ENCODE measurements at places on chromosomes 2 and 18.

GRCh38 chr2:43131051-43131889 is 95.1 kb downstream of the ZFP36L2 start:
- DNase-seq, result peak; percentile 89

- no peak for DNase-seq
Measured at GRCh38 chr2:233531955-233532354, 34.6 kb downstream of the USP40 start.

- peak; percentile 12 for DNase-seq
Measured at GRCh38 chr18:58362829-58363271, 266.0 kb downstream of the ALPK2 start.

DNA sequence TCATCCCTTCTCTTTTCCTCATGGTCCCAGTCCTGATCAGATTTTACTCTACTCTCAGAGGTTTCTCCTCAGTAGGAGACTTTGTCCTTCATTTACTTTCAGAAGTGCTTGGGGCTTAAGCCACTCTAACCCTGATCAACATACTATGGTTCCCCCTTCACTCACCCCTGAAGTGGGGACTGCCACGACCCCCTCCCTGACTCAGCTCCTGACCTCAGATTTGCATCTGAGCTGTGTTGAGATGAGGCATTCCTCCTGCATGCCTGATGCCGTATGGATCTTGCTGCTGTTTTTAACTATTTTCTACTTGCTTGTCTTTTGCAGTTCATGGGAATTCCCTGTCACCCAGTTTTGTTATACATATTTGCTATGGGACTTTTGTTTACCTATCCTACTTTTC is 306.7 kb upstream of the CHST9 start:
- DNase-seq, result no peak

- DNase-seq, result peak; percentile 41
Measured at GRCh38 chr2:231707625-231707926, 749 bp upstream of the PTMA start.

DNA sequence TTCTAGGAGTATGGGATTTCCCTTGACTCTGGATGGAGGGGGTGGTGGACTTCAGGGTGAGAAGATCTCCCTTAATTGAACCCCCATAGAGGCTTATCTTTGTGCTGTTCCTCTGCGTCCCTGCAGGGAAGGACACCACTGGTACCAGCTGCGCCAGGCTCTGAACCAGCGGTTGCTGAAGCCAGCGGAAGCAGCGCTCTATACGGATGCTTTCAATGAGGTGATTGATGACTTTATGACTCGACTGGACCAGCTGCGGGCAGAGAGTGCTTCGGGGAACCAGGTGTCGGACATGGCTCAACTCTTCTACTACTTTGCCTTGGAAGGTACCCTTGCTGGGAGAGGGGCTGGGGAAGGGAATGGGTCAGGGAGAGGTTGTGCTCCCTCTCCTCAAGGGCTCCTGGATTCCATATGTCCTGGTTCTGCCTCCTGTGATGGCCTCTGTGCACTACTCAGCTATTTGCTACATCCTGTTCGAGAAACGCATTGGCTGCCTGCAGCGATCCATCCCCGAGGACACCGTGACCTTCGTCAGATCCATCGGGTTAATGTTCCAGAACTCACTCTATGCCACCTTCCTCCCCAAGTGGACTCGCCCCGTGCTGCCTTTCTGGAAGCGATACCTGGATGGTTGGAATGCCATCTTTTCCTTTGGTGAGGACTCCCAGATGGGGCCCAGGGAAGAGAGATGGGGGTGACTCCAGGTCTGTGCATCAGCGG is 19.3 kb downstream of the PRKAG3 start:
- DNase-seq, result no peak

DNA sequence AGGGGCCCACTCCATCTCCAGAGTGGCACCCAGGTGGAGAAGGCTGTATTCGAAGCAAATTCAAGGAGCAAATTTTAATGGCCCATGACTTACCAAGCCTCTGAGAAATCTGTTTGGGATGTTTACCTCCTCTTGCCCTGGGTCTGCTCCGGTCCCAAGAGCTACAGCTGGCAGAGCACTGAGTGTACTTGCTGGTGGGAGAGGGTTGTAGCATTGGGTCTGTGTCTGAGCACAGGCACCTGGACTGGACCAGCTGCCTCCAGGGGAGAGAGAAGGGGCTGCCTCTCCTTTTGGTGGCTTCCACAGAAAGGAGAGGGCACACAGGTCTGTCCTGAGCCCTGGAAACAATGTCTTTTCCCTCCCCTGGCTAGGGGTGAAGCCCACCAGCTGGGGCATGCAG is 9.8 kb downstream of the EN1 start:
- no peak for DNase-seq
